ENCODE measurements at places on chromosomes 12 and 14.

- no peak for DNase-seq
Observed at GRCh38 chr12:68776976-68777610, 30.9 kb upstream of the MDM2 start.

DNA sequence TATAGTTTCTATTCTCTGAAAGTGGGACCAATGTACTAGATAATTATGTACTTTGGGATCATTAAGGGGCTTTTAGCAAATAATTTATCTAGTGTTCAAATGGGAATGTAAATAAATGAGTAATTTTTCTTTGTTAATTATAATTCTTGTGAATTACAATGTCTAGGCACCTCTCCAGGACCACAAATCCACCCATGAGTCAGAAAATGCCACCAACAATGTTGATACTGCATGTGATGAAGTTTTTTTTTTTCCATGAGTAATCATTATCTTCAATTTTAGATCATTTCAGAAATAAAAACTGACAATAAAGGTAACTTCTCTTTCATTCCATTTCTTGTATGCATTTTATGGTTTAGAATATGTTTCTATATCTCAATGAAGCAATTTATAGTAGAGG, 470.3 kb downstream of the VRK1 start:
- no peak for DNase-seq

DNA sequence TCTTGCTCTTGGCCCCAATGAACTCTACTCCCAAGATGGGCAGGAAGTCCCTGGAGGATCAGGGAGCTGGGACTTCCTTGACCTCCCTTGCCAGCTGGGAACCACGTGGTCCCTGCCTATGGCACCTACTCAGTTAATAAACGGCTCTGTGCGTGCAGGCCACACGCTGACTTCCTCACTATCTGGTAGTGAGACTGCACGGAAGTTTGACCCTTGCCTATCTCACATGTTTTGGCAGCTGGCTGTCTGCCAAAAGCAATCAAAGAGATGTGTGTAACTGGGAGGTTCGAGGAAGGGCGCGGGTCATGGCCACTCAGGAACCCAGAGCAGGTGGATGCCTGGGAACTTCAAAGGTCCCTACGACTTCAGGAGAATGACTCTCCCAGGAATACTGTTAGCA, 57.9 kb downstream of the RFLNA start:
- DNase-seq = peak; percentile 13

- DNase-seq = no peak
Observed at GRCh38 chr12:70885956-70886355, 34.6 kb downstream of the PTPRR start.

DNA sequence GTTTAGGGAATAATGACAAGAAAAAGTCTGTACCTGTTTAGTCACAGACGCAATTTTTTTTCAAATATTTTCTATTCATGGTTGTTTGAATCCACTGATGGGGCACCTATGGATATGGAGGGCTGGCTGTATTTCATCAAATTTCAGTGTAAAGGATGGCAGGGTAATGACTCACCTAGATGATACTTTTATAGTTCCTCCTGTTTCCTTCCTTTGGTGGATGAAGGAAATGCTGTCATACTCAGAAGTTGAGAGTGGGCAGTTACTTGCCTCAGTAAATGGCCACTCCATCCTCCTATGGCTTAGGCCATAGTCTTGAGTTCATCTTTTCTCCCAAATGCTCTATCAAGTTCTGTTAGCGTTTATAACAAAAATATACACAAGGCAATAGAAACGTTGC, 18.9 kb upstream of the C12orf71 start:
- no peak for DNase-seq

DNA sequence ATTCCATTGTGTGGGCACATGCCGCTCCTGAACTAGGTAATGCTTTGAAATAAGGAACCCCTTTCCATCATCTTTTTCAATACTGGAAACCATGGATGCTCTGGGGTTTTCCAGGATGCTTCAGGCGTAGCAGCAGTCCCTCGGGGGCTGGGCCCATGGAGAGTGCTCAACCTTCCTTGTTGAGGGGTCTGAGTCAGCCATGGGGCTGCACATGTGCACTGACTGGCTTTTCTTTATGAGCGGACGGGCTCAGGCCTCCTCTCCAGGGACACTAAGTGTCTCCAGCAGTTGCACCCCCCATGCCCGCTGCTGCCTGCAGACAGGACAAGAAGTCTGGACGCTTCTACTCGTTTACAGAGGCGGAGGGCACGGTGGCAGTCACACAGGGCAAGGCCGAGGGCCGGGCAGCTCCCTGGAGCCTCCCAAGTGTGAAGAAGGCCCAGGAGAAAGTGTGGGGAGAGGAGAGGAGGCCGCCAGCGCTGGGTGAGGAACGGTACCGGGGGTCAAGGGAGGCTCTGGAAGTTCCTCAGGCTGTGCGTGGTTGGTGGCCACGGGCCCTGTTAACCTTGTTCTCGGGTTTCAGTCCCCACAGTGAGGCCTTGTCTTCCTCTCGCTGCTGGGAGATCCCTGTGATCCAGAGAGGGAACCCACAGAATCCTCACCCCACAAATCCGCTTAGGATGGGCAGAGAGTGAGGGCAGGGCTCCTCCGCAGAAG, 51.2 kb downstream of the TEAD4 start:
- no peak for DNase-seq

GRCh38 chr12:116990329-116990728, 79.6 kb downstream of the FBXW8 start:
- DNase-seq = no peak

- no peak for DNase-seq
Observed at GRCh38 chr14:31106768-31107167, 80.6 kb upstream of the STRN3 start.

DNA sequence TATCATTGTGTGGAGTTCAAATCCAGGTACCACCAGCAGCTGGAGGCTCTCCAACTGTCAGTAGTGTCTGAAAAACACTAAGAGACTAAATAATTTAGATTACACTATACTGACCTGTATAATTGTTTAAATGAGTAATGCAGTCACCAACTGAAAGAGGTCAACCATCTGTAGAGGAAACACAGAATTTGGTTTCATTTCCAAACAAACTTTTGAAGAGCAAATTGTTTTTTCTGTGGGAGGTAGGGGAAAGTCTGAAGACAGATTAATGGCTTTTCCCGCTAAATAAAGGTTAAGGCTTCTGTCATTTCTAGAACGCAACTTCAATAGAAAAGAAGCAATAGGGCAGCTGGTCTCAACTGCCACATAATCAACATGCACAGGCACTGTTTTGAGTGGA, 462.6 kb downstream of the PRKD1 start:
- no peak for DNase-seq

DNA sequence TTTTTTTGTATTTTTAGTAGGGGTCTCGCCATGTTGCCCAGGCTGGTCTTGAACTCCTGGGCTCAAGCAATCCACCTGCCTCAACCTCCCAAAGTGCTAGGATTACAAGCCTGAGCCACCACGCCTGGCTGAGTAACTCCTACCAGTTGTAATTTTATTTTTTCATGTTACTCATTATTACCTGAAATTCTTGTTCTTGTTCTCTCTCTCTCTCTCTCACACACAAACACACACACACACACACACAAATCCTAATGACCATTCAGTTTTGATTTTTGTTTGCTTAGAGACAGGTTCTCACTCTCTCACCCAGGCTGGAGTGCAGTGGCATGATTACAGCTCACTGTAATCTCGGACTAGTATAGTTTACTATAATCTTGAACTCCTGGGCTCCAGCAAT, 30.2 kb downstream of the DNAL1 start:
- DNase-seq = no peak

DNA sequence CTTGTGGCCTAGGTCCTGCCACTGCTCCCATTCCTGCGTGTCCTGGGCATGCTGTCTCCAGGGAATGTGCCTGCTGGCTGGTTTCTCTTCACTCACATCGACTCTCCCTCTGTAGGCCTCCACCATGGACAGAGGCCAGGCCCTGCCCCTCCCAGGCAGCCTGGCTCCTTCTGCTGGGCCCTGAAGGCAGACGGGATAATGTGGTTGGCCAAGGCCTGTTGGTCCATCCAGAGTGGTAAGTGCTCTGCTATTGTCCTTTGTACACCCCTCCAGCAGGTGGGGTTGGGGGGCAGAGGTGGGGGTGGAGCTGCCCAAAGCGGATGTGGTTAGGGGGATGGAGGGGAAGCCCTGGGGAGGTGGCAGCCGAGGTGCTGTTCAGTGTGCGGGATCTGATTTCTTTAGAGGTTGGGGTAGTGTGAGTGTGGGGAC, 9.5 kb upstream of the NR4A1 start:
- DNase-seq = peak; percentile 82

- DNase-seq = no peak
Observed at GRCh38 chr14:56808383-56809269, 1.7 kb downstream of the OTX2 start.

- DNase-seq = no peak
Observed at GRCh38 chr12:105523164-105524057, 192.9 kb downstream of the C12orf75 start.

DNA sequence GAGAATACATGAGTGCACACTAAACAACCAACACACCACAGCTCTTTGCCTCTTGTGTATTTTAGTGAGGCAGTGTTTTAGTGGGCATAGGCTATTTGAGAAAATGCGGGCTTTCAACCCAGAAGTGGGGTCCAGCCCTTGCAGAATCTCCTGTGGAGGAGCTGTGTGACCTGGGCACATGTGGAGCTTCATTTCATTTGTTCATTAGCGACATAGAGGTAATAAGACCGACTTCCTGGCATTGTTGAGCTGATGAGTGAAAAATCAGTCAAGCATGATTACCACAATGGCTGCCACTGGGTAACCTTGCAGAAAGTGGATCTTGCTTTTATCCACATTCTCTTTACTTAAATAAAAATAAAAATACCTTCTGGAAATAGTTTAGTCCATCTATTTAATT, 923.5 kb downstream of the BCL11B start:
- no peak for DNase-seq

DNA sequence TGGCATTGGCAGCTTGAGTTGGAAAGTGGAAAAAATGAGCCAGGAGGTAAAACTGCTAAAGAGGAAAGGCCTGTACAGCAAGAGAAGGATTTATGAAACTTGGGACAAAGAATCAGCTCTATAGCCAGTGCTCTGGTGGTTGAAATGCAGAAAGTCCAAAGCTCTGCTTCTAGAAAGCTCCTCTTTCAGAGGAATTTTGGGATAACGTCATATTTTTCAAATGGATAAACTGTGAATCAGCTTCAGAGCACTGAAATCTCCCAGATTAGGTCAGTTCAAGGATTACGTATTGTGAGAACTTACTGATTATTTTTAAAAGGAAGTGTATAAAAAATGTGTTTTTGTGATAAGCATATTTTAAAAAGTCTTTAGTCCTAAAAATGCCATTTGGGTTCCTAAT, 203.1 kb upstream of the CNOT2 start:
- DNase-seq = no peak

GRCh38 chr12:65891219-65891618, 66.9 kb downstream of the HMGA2 start:
- no peak for DNase-seq
